ENCODE measurements at places on chromosomes 6 and 20. TPM values are rescaled to one million over a fixed set of nuclear protein-coding genes. Genes with fewer than 3 reads are reported as not detected.
A peak's percentile ranks its signal among the peaks of the same experiment; 100 is the strongest.

- no peaks in the 10 kb centered on the region for H3K27me3 ChIP-seq
- H3K27ac ChIP-seq, result peak overlapping the region; percentile 22
- no peak for DNase-seq
- peaks cover under 1% of the 10 kb centered on the region for H3K4me1 ChIP-seq
- no peak overlapping the region for H3K4me3 ChIP-seq
- H3K36me3 ChIP-seq, result no peaks in the 10 kb centered on the region
These were observed 11.4 kb downstream of the HLA-E start for GRCh38 chr6:30500421-30501355.

DNA sequence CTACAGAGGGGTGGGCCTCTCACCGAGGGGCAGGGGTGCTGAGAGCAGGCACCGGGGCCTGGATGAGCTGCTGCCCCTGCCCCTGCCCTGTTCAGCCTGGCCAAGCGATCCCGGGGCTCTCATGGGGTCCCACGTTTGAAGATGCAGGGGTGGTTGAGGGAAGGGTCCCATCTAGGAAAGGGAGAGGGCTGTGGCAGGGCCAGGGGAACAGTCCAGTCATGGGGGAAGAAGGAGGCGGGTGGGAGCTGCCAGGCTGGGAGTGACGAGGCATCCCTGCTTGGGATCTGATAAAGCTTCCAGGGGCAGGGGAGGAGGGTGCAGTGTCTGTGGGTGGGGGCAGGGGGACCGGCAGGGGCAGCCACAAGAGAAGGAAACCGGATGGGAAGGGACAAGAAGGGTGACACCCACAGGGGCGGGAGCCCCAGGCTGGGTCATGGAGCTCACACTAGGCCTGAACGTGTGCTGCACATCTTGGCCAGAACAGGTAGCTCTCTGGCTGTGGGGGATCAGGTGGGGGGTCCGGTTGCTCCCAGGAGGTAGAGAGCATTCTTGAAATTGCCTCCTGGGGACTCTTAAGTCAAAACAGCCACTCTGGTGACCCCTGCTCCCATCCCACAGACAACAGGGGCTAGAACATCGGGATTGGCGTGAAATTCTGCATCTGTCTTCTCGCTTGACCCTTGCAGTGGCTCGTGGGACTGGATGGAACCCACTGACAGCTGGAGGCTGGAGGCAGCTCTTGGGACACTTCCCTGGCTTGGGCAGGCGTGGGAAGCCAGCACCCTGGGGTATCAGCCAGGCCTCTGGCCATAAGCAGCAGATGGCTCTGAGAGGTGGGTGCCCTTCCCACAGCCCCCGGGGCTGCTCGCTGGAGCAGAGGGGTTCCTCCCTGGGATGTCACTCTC, 58.0 kb upstream of the GATA5 start:
- H3K27ac ChIP-seq, result no peak overlapping the region
- no peaks in the 10 kb centered on the region for H3K27me3 ChIP-seq
- no peaks in the 10 kb centered on the region for H3K36me3 ChIP-seq
- no peak for DNase-seq

GRCh38 chr20:25626779-25627178, 3.0 kb upstream of the NANP start:
- H3K4me1 ChIP-seq, result peaks cover 25% of the 10 kb centered on the region
- H3K4me3 ChIP-seq, result no peak overlapping the region
- DNase-seq, result no peak

DNA sequence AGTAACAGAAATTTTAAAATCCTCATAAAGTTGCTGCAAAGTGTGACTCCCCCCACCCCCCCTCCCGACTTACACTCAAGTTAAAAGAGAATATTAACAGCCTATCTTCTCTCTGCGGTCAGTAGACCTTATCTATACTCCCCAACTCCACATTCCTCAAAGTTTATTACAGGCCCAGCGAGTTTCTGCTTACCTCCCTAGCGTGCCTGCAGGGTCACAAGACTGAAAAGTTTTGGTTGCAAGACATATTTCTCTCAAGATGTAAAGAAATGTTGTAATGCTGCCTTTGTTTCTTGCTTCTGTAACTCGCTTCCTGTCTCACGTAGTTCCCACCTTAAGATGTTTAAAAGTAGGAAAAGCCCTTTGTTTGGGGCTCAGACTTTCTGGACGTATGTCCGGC, 699.6 kb downstream of the PHF3 start:
- no peak overlapping the region for H3K4me3 ChIP-seq
- H3K27ac ChIP-seq, result no peak overlapping the region
- no peaks in the 10 kb centered on the region for H3K4me1 ChIP-seq
- H3K36me3 ChIP-seq, result no peaks in the 10 kb centered on the region

GRCh38 chr6:133085471-133085870, 155.7 kb upstream of the EYA4 start:
- no peak overlapping the region for H3K27ac ChIP-seq
- H3K27me3 ChIP-seq, result no peaks in the 10 kb centered on the region
- no peak for DNase-seq

GRCh38 chr6:139368661-139369060, 5.8 kb downstream of the CITED2 start:
- no peaks in the 10 kb centered on the region for H3K36me3 ChIP-seq
- peaks cover 49% of the 10 kb centered on the region for H3K4me1 ChIP-seq
- H3K4me3 ChIP-seq, result no peak overlapping the region
- no peaks in the 10 kb centered on the region for H3K27me3 ChIP-seq

NFATC2 gene
- 3.2 TPM for polyA plus RNA-seq

DNA sequence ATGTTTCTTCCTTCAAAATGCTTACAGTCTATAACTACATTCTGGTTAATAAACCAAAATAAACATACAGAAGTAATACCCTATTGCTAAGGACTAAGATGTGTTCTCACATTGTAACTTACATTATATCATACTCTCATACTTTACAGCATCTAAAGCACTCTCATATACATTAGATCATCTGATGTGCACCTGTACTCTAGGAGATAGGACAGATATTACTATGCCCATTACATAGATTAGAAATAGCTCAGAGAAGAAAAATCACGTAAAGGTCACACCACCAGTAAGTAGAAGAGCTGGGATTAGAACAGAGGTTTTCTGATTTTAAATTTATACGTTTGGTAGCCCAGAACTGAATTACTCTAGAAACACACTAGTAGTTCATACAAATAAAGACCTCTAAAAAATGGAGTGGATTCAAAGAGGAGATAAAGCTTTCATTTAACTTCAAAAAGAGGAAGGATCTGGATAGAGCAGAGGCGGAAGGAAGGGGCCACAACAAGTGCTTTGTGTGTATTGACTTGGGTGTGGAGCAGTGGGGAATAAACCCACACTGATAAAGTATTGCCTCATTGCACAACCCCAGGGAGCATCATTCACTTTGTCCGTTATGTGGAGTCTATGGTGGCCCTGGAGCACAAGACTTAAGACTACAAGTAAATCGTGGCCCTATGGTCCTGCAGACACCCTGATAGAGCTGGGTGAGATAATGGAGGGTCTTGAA, 30.9 kb downstream of the SLC2A12 start:
- H3K27me3 ChIP-seq, result no peaks in the 10 kb centered on the region
- H3K27ac ChIP-seq, result no peak overlapping the region
- H3K4me1 ChIP-seq, result no peaks in the 10 kb centered on the region
- H3K4me3 ChIP-seq, result no peak overlapping the region
- DNase-seq, result no peak

DNA sequence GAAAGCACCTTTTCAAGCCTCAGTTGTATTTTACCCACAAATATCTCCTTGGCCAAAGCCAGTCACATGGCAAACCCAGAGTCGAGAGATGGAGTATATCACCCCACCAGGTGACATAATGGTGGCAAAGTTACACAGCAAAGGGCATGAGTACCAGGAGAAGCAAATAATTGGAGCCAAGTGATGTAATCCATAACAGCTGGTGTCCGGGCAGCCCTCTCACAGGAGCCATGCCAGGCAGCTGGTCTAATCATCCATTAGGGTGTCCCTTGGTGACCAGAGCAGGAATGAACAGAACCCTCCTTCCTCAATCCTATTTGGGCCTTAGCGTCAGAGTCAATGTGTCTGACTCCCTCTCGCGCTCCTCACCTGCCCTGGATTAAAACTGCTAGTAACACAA, 272.1 kb downstream of the LRFN2 start:
- no peaks in the 10 kb centered on the region for H3K4me1 ChIP-seq
- H3K27me3 ChIP-seq, result no peaks in the 10 kb centered on the region
- H3K4me3 ChIP-seq, result no peak overlapping the region
- no peak overlapping the region for H3K27ac ChIP-seq

- peak; percentile 77 for DNase-seq
- no peaks in the 10 kb centered on the region for H3K4me1 ChIP-seq
- H3K27me3 ChIP-seq, result no peaks in the 10 kb centered on the region
These were observed 78.5 kb upstream of the PHACTR1 start for GRCh38 chr6:12637960-12638641.

Data from stomach (tissue), 19 donors.